ENCODE measurements at places on chromosomes 3 and 15.

GRCh38 chr3:182117583-182117982 is 405.9 kb downstream of the SOX2 start:
- no peak for DNase-seq

DNA sequence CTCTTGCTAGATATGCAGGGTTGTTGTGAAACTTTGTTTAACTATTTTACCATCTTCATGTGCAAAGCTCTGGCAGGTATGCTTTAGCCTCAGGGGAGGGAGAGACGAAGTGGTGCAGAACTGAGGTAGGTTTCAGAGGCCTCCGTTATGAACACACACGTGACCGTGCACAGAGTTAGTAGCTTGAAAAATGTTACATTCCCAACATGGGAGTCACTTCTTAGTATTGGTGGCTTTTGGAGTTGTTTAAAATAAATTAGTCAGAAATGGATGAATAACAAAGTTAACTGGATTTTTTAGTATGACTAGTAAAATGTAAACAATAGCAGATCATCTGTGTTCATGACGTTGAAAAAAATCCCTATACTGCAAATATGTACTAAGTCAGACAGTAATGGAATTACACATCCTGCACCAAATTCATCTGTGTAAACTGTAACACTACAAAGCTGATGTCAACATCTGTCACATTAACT is 279.6 kb downstream of the KLF13 start:
- DNase-seq: no peak

GRCh38 chr3:39361252-39361927 is 21.8 kb upstream of the SLC25A38 start:
- DNase-seq: peak; percentile 34

- no peak for DNase-seq
Observed at GRCh38 chr3:134840459-134840858, 45.4 kb downstream of the EPHB1 start.

GRCh38 chr3:111636366-111636885 is 41.3 kb upstream of the ZBED2 start:
- no peak for DNase-seq

- no peak for DNase-seq
Observed at GRCh38 chr15:67833710-67834511, 5.9 kb downstream of the RNU6-1 start.

- no peak for DNase-seq
Observed at GRCh38 chr3:5162102-5162501, 25.4 kb upstream of the EDEM1 start.

- no peak for DNase-seq
Observed at GRCh38 chr3:177110386-177110785, 86.9 kb downstream of the TBL1XR1 start.

- no peak for DNase-seq
Observed at GRCh38 chr3:110710603-110711002, 361.0 kb upstream of the NECTIN3 start.

DNA sequence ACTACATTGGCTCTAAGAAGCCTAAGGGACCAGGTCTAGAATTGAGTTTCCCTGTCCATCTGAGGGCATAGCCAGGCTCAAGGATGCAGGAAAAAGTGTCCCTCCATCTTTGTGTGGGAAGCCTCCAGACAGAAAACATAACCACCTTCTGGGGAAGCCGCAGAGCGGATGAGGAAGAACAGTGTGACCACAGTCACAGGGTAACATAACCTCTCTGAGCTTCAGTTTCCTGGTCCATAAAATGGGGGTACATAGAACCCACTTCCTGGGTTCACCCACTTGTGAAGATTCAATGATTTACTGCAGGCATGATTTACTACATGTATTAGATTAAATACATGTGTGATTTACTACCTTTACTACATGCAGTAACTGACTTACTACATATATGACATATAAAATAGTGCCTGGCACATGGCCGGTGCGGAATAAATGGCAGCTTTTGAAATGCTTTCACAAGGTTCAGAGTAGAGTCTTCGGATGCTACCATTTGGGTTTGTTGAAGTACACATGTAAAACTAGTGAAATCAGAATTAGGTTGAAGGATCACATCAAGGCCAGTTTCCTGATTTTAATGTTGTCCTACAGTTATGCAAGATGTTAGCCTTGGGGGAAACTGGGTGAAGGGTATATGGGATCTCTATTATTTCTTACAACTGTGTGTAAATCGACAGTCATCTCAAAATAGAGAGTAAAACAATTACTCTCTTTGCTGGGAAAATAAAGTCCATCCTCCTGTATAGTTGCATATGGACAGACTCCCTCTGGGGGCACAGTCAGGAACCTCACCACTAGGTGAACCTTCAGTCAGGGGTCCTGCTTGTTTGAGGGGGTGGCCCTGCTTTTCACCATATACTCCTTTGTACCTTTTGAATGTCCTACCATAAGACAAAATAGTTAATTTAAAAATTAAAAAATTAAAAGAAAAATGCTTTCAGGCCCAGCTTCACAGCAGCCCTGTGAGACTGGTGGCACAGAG is 86.0 kb downstream of the SEMA5B start:
- no peak for DNase-seq

DNA sequence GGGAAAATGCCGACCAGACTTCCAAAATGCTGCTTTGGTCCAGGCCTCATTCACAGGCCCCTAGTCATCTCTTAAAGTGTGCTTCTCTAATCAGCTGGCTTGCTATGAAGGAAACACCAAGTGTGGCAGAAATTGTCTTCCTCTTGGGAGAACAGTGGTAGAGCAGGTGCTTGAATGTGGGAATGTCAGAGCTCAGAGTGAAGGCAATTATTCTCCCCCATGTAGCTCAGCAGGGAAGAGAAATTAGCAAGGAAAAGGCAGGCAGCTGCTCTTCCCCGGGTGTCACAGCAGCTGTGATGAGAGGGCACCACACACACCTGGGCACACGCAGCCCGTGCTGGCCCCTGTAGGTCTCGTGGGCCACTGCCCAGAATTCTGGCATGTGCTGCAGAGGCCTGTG is 358.5 kb downstream of the WDR72 start:
- DNase-seq: no peak

GRCh38 chr3:14462738-14463137 is 60.3 kb downstream of the SLC6A6 start:
- peak; percentile 26 for DNase-seq

DNA sequence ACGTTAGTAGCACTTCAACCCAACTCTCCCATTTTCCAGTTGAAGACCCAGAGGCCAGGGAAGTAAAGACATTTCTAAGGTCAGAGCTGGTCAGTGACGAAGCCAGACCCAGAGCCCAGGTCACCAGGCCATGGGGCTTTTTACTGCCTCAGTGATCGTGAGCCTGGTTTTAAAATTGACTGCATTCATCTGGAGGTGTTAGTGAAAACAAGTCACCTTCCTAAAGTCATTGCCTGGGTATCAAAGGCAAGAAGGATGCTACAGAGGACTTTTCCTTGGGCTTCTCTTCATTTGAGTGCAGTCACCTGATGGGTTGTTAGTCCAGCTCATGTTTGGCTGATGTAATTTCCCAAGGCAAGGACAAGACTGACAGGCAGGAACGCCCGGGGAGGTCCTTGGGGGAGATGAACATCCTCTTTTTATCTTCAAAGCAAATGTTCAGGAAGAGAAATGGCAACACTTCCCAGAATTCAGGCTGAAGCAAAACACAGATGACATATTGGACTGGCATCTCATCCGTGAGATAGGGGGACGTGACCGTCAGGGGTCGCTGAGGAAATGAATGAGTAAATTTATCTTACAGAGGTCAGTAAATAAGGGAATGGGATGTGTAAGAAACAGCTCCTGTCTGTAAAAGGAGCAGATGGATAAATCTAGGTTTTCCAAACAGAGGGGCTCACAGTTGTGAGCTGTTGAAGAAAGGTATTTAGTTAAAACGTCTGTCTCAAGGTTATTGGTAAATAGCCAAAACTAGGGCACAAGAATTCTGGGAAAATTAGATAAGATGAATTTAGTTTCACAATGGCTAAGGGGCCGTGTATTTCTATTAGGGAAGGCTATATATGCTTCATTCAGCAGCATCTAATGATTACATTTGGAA is 201.2 kb downstream of the OPA1 start:
- DNase-seq: no peak

DNA sequence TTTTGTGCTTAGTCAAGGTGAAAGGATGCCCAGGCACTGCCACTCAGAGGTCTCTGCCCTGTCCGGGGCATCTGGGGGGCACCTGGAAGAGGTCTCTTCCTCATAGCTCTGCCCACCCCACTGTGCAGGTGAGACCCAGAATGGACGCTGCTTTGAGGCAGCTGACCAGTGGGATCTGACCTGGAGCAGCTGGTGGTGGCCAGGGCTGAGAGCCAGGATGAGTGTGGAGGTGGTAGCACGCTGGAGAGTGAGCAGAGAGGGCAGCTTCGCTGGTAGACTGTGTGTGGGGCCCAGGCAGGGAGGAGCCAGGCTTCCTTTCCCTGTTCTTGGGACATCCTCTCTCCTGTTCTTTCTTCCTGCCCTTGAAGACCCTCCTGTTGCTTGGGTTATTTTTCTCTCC is 32.2 kb upstream of the PLA2G4E start:
- no peak for DNase-seq

- peak; percentile 29 for DNase-seq
Observed at GRCh38 chr3:44468572-44469520, 8.6 kb downstream of the ZNF445 start.

GRCh38 chr3:8887435-8888300 is 75.6 kb downstream of the RAD18 start:
- DNase-seq: no peak

- DNase-seq: no peak
Observed at GRCh38 chr3:151384741-151385174, at the start of gene P2RY12. TSS of gene P2RY12 (minus strand) at chr3:151384753. CDS start at chr3:151338845, 45,908 bp downstream.

DNA sequence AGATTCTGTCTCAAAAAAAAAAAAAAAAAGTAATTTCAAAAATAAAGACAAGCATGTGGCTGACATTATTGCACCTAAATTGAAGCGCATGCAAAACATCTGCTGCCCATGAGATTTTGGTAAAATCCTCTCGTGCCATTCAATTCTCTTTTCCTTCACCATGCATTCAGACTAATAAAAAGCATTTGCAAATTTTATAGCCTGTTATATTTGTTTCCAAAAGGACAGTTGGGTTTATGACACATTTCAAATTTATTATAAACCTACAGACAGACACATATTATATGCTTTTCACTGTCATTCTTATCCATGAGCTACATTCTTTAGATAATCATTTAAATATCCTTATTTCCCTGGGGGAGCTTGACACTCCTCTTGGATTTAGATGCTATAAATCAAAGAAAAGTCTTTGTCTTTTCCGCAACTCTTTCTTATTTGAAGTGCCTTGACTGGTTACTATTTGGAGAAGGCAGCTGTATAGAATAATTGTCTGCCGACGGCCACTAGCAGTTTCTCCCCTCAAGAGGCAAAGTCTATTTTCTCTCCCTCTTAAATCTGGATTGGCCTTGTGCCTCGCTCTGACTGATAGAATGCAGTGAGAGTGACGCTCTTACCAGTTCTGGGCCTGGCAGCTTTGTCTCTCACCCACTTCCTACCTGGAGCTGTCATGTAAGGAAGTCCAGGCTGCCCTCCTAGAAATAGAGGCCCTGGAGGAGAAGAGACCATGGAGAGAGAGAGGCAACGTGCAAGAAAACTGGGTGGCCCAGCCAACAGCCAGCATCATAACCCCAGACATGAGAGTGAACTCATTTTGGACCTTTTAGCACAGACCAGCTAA is 6.8 kb upstream of the LRIG1 start:
- no peak for DNase-seq

DNA sequence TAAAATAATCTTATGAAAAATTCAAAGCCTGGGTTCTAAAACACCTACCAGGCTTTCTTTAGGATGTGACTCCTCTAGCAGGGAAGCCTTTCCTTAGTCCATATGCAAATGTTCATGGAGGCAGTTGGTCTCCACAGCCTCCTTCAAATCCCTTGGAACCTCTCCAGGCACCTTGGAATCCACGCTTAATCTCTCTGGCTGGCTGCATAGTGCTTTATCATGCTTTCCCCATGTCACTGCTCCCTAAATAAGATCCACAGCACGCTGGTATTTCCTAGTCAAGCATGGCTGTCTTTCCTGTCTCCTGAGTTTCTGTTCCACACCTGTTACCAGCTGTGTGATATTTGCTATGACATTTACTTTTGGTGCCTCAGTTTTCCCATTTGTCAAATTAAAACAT is 71.3 kb downstream of the CLSTN2 start:
- DNase-seq: no peak

DNA sequence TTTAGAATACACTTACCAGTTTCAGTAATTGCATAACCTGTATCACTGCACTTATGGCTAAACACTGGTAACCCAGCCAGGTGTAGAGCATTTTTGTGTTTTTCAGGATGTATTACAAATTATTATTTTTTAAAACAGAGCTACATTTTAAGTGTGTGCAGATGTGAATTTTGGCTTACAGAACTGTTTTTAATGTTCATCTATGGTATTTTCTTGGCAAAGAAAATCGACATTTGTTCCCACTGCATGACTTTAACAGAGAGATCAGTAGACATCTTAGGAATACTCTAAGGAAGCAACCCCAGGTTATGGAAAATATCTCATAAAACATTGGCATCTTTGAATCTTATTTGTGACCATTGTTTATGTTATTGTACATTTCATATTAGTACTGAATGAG is 73.3 kb downstream of the ATP13A4 start:
- DNase-seq: no peak

DNA sequence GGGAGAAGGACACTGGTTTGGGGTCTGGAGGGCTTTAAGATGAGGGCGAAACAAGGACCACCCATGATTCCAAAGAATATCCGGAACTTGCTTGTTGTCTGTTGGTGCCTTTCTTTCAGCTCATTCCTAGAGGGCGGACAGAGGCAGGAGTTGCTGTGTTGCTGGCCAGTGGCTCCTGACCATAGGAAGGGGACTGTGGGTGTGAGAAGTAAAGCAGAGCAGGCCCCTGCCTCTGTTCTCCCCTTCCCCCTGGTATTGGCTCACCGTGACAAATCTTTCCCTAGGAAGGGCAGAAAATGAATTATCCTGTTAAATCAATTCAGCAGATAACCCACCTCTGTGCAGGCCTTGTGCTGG is 89.1 kb downstream of the LIPC start:
- DNase-seq: no peak

DNA sequence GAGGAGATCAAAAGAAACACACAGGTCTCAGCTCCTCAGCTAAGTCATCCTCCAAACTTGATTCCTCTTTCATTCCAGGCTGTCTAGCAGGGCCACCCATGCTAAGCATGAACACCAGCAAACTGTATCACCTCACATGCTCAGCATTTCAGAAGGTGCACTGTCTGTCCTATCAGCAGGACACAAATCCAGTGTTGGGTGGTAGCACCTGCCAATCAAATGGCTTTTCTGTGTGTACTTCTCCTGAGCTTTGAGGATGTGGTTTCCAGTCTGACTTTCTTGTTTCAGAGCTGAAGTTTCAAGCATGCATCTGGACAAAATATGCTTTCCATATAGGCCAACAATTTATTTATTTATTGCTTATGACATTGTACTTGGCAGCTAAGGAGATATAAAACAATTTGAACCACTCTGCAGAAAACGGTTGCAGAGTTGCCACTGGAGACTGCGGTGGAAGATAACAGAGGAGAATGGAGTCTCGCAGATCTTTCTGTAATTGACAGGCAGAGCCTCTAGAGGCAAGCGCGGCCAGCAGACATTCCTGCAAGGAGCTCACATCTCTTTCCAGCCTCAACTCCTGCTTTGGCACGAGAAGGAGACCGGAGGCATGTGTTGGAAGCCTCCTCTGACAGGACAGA is 167.1 kb upstream of the WNT5A start:
- DNase-seq: no peak

GRCh38 chr15:63517202-63517601 is 12.8 kb downstream of the USP3 start:
- no peak for DNase-seq

Measured in activated T-cell treated with anti-CD3 and anti-CD28 coated beads for 48 hours (primary cell).